SK-N-DZ (cell line): ENCODE measurements at places on chromosomes 6 and 20.

DNA sequence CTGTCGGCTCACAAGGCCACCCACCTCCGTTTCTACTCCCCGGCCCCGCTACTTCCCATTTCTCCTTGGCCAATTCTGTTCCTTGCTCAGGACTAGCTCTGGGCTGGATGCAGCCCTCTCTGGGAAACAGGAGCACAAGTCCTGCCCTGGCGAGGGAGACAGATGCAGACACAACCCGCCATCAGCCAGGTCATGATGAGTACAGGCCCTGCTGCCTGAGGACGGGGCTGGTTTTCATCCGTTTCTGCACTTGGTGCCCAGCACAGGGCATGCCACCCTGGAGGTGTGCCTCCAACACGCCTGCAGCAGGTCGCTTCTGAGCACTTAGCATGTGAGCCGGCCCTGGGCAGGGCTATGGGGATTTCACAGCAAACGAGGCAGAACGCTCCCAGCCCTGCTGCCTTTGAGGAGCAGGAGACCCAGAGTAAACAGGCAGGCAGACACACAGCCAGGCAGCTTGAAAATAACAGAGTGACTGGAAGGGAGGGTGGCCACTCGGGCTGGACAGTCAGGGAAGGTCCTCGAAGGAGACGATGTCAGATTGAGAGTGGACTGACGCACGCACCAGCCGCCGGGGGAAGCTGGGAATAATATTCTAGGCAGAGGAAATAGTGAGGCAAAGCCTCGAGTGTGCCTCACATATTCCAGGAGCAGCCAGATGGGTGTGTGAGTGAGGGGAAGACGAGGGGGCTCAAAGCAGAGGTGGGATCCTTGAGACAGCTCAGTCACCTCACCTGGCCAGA is 21.2 kb upstream of the VSTM2L start:
- DNase-seq, result peak; percentile 77

DNA sequence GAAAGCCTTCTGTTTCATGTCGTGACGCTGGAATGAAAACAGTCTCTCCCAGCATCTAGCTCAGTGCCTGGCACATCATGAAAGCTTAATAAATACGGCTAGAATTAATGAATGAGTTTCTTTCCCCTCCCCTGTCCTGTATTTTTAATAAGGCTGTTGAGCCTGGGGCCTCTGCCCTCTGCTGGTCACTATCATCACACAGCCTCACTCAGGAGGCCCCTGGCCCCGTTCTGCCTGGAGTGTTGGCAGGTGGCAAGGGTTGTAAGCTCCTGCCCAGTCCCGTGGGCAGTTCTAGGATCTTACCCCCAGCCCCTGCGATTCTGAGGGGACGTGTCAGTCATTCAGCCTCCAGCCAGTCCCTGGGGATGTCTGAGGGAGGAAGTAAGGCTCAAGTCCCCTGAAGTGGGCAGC is 41.4 kb downstream of the PHACTR3 start:
- no peak for DNase-seq

DNA sequence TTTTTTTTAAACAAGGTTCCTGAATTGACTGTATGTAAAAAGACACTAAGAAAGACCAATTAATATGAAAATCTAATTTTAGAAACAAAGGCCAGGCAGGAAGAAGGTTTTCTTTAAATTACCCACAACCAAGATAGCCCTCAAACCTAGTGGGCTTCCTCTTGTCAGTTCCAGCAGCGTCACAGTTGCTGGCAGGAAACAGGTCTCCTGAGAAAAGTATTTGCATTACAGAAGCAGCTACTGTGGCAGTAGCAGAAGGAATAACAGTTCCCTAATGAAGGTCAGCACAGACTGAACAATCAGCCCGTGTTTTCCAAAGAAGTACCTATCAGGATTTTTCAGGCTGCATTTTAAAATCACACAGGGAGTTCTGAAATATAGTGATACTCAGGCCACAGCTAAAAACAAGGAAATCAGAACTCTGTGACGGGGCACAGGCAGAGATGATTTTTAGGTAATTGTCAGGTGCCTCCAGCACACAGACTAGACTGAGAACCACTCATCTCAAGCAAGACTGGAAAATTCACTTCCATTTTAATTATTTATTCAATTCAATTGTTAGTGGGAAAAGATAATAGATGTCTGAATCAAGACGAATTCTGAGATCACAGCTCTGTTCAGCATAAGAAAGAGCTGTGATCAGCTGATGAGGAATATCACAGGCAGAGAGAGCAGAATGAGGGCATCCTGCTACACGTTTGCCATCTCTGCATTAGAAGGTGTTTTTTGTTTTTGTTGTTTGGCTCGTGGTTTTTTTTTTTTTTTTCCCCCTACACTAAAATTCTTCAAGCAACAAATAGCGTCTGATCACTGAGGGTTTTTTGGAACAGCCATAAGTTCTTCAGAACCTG is 230.5 kb upstream of the KHDRBS2 start:
- DNase-seq, result no peak

GRCh38 chr6:93013054-93013453 is 406.3 kb downstream of the EPHA7 start:
- no peak for DNase-seq

- peak; percentile 69 for DNase-seq
Measured at GRCh38 chr6:105087571-105088211, 92.1 kb downstream of the POPDC3 start.

DNA sequence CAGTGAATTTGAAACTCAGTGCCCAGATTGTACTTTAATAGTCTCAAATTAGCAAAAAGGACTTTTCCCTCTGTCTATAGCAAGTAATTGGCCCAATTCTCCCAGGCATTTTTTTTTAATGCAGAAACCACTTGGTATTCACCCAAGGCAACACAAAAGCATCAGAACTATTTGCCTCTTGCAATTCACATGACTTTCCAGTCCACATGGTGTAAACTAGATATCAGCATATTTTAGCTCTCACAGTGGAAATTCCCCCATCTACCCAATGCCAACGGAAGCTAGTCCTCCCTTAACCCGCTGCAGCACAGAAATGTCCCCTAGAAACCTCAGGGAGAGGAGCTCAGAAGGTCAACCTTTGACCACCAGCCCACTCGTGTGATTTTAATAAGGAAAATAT is 103.4 kb upstream of the CDYL start:
- DNase-seq, result no peak

GRCh38 chr6:133236932-133237331 is 4.2 kb upstream of the EYA4 start:
- DNase-seq, result no peak

DNA sequence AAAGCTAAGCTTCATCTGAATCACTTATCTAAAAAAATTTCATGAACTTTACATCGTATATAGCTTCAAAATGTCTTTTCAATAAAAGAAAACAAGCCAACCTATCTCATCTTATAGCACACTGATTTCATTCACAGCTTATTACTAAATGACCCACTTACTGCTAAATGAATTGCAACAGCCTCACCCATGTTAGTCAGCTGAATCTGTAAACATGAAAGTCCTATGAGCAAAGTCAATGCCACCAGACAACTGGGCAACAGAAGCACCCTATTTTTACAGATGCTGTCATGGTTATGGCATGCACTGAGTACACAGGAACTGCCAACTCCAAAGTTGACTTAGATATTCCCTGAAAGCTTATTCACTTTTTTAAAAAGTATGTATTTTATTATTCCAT is 41.2 kb upstream of the DST start:
- DNase-seq, result no peak

GRCh38 chr6:2099870-2100269 is 145.5 kb downstream of the GMDS start:
- no peak for DNase-seq

DNA sequence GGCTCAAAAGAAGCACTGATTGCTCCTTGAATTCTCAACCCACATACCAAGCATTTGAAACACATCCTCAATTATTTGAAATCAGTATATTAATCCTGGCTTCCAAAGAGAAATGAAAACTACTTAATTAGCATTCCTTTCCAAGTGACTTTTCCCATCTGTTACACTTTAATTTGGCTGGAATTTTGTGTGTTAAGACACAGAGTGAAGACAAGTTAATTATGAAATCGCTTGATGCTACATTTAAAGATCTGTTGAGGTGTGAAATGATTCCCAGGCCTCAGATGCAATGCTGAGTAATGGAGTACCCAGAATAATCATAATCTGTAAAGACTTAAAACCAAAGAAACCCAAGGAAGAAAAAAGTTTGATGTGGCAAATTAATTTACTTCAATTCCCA is 241.4 kb downstream of the ADGB start:
- DNase-seq, result no peak

GRCh38 chr6:139187489-139187888 is 52.6 kb downstream of the HECA start:
- peak; percentile 54 for DNase-seq

DNA sequence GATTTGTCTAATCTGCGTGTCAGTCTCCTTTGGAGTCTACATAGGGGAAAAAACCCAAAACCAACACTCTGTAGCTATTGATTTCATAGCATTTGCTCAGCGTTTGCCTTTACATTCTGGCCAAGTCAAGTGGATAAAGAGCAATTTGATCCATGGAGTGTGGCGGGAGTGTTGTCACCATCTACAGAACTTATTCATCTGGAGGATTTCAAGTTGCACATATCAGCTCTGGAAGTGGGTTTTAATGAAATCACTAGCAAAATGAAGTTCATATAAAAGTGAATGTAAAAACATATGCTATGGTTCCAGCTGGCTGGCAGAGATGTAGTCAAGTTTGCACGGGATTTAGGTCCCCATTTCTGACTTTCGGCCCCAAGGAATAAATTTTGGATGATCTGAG is 219.7 kb upstream of the SUPT3H start:
- DNase-seq, result no peak

- DNase-seq, result no peak
Measured at GRCh38 chr20:25253606-25254275, 5.9 kb downstream of the PYGB start.

- DNase-seq, result no peak
Measured at GRCh38 chr6:117666881-117667280, 8.4 kb upstream of the NUS1 start.

DNA sequence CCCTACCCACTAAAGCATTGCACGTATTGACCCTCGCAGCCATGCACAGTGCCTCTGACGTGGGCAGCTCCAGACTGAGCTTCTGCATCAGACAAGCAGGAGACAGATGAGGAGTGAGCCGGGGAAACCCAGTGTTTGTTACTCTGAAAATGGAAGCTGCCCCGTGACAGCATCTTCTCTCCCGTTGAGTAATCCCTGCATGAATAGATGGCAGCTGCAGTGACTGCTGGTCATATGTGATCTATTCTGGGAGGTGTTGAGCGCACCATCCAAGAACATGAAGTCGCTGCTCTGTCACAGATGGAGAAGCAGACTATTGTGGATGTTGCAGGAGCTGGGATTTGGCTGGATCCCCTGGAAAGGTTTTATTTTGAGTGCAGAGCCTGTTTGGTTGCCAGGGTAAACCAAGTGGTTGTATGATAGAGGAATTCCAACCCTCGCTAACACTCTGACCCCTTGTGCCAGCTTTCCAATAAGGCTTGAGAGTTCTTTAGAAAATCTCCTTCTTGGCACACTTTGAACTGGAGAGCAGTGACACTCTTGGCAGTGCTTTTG is 242.2 kb downstream of the NRN1 start:
- no peak for DNase-seq

DNA sequence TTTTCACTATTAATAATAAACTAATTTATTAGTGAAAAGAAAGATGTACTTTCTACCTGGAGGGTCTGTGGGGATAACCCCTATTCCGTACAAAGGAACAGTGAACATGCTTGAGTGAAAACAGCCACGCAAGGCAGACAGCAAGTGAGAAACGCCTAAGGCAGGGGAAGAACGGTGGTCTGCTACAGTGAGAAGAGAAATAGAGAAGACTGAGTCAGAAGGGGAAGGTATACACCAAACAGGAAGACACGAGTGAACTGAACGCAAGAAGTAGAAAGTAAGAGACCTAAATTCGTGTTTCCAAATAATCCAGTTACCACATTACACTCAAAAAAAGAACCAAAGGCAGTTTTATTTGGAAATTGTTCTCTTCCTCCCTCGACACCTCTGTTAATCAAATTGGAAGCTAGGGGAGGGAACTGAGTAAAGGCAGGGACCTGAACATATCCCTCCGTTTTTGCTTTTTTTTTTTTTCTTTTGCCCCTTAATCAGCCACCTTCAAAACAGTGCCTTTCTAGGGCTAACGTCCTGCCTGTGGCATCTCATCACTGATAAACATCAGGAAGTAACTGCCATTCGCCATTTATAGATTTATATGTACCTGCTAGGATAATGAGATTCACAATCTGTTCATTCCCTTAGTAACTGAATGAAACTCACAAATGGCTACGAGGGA is 48.9 kb downstream of the ATXN1 start:
- DNase-seq, result peak; percentile 59

- DNase-seq, result no peak
Measured at GRCh38 chr6:128057946-128058345, 157.1 kb upstream of the THEMIS start.

- DNase-seq, result no peak
Measured at GRCh38 chr6:6591778-6592465, 3.4 kb downstream of the LY86 start.

DNA sequence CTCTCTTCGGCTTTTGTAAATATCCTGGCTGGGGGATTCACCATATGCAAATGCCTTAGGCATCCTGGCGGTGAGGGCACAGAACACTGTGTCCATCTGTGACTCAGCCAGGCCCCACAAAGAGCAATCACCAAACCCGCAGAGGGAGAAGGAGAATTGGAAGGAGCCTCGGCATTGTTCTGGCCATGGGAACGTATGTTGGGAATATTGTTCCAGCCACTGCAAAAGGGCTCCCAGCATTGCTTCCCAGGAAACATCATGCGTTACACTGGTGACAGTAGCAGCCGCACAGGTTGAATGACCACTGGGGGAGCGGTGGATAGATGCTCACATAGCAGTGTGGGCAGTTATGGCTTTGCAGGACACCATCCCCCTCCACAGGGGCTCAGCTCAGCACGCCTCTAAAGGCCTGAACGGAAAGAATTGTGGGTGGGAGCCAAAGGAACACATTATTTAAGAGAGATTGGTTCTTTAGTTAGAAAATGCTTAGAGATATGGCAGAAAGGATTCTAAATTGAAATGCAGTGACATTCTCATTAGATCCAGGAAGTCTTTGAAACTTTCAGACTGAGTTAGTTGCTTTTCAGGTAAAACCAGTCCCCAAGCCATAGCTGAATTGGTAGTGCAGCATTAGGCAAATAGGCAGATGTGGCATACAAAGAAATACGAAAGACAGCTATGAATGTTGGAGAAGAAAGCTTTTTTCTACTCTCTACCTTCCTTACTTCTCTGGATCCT is 104.3 kb downstream of the RNF144B start:
- no peak for DNase-seq

DNA sequence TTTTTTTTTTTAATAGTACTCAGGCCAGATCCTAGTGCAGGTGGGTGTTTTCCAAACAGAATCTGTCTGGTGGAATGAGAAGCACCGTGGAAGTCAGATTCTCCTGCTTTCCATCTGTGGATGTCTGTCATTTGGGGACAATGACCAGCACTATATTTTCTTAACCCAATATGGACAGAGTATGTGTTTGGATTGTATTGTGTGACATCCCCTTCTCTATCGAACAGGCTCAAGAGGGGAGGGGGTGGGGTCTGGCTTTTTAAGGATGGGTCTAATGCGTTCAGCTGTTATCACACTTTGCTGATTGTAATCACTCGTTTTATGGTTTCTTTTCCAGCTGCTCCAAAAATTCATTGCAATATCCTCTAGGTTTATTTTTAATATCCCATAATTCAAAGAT is 197.5 kb upstream of the CEP162 start:
- DNase-seq, result peak; percentile 21
